Osteocyte (in vitro differentiated cells): ENCODE measurements at places on chromosomes 3 and 15. TPM values are rescaled to one million over a fixed set of nuclear protein-coding genes. Genes with fewer than 3 reads are reported as not detected.

DNA sequence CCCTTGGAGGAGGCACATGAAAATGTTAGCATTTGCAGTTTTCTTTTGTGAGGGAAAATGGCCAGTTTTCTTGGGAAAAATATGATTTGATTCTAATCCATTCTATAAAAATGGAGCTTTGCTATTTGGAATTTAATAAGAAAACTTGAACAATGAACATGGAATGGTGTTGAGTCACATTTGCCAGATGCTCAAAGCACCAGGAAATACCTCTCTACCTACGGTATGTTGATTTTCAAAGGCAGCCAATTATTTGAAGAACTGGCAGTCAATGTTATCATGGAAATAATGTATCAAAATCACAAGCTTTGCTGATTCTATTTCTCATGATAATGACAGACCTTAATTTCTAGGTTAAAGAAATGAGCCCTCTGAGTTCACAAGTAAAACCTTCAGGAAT, 14.9 kb downstream of the NME9 start:
- H3K27ac ChIP-seq: no peak overlapping the region
- no peaks in the 10 kb centered on the region for H3K36me3 ChIP-seq
- no peak overlapping the region for H3K4me3 ChIP-seq
- no peak for DNase-seq

- no peak overlapping the region for H3K4me3 ChIP-seq
- DNase-seq: no peak
- H3K4me1 ChIP-seq: peaks cover 4% of the 10 kb centered on the region
- H3K27me3 ChIP-seq: peaks cover 3% of the 10 kb centered on the region
- no peaks in the 10 kb centered on the region for H3K36me3 ChIP-seq
Observed at GRCh38 chr15:38367476-38367875, 86.5 kb upstream of the FAM98B start.

- no peak overlapping the region for H3K27ac ChIP-seq
- peaks cover 48% of the 10 kb centered on the region for H3K27me3 ChIP-seq
- no peaks in the 10 kb centered on the region for H3K4me1 ChIP-seq
Observed at GRCh38 chr15:62250186-62250585, 85.1 kb upstream of the C2CD4B start.

GRCh38 chr3:58074116-58074715, 66.0 kb downstream of the FLNB start:
- DNase-seq: no peak
- no peak overlapping the region for H3K4me3 ChIP-seq
- no peaks in the 10 kb centered on the region for H3K27me3 ChIP-seq
- no peak overlapping the region for H3K27ac ChIP-seq

GRCh38 chr3:137295336-137295735, 337.6 kb downstream of the IL20RB start:
- no peak overlapping the region for H3K4me3 ChIP-seq
- DNase-seq: no peak
- no peaks in the 10 kb centered on the region for H3K27me3 ChIP-seq
- H3K36me3 ChIP-seq: no peaks in the 10 kb centered on the region

GRCh38 chr15:74362482-74362881, 5.0 kb downstream of the CYP11A1 start:
- no peak for DNase-seq
- no peak overlapping the region for H3K27ac ChIP-seq
- peaks cover 3% of the 10 kb centered on the region for H3K4me1 ChIP-seq

- H3K4me3 ChIP-seq: no peak overlapping the region
- no peaks in the 10 kb centered on the region for H3K4me1 ChIP-seq
- DNase-seq: no peak
- H3K27ac ChIP-seq: no peak overlapping the region
- no peaks in the 10 kb centered on the region for H3K36me3 ChIP-seq
- peaks cover 19% of the 10 kb centered on the region for H3K27me3 ChIP-seq
Observed at GRCh38 chr15:62094388-62094787, 27.6 kb downstream of the C2CD4A start.

DNA sequence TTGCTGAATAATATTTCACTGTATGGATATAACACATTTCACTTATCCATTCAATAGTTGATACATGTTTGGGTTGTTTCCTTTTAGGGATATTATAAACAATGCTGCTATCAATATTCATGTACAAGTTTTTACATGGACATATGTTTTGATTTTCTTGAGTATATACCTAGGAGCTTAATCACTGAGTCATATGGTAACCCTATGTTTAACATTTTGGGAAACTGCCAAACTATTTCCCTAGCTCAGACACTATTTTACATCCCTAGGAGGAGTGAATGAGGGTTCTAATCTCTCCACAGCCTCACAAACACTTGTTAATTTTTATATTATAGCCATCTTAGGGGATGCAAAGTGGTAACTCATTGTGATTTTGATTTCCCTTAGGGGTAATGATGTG, 66.0 kb downstream of the GPR156 start:
- H3K4me3 ChIP-seq: no peak overlapping the region
- H3K36me3 ChIP-seq: no peaks in the 10 kb centered on the region
- no peak for DNase-seq
- peaks cover 5% of the 10 kb centered on the region for H3K4me1 ChIP-seq
- no peak overlapping the region for H3K27ac ChIP-seq

GRCh38 chr3:18656866-18657265, 231.7 kb upstream of the SATB1 start:
- no peak overlapping the region for H3K27ac ChIP-seq
- no peaks in the 10 kb centered on the region for H3K27me3 ChIP-seq
- no peaks in the 10 kb centered on the region for H3K36me3 ChIP-seq
- no peak overlapping the region for H3K4me3 ChIP-seq

GRCh38 chr3:8669019-8669418, 24.4 kb upstream of the SSUH2 start:
- no peak for DNase-seq
- H3K27ac ChIP-seq: no peak overlapping the region
- peaks cover 7% of the 10 kb centered on the region for H3K4me1 ChIP-seq
- H3K27me3 ChIP-seq: no peaks in the 10 kb centered on the region

DNA sequence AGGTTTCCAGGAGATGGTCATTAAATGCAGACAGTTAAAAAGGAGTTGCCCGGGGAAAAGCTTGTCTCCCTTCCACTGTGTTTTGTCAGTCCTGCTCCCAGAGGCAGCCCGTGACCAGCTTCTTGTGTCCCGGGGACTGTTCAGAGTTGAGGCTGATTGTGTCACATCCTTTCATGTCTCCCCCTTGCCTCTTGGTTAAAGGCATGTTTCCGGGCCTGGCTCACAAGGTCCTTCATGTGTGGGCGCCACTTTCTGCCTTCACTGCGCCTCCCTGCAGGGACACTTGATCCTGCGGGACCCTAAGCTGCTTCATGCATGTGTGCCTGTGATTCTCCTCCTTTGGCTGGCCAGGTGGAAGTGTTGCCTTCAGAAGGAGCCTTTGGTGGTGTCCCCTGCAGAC, 9.2 kb downstream of the CHCHD6 start:
- no peak overlapping the region for H3K27ac ChIP-seq
- H3K27me3 ChIP-seq: no peaks in the 10 kb centered on the region
- no peaks in the 10 kb centered on the region for H3K4me1 ChIP-seq
- H3K36me3 ChIP-seq: peaks cover 2% of the 10 kb centered on the region

DNA sequence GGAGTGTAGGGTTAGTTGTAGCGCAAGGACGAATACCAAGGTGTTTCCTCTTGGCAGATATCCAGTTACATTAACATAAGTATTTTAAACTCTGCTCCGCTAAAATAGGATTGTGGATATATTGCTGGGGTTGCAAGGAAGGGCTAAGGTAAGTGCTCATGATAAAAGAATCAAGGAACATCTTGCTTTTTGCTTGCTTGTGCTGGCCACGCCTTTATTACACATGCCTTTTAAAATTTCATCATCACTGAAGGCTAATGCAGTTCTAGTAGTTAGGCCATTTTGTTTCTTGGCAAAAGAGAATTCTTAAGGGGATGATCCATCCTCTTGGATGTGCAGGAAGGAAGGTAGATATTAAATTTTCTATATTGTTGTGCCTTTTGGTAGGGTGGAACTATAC, 415.6 kb upstream of the TPM1 start:
- no peak overlapping the region for H3K4me3 ChIP-seq
- H3K27ac ChIP-seq: no peak overlapping the region
- no peaks in the 10 kb centered on the region for H3K27me3 ChIP-seq
- peaks cover 18% of the 10 kb centered on the region for H3K4me1 ChIP-seq
- no peaks in the 10 kb centered on the region for H3K36me3 ChIP-seq

DNA sequence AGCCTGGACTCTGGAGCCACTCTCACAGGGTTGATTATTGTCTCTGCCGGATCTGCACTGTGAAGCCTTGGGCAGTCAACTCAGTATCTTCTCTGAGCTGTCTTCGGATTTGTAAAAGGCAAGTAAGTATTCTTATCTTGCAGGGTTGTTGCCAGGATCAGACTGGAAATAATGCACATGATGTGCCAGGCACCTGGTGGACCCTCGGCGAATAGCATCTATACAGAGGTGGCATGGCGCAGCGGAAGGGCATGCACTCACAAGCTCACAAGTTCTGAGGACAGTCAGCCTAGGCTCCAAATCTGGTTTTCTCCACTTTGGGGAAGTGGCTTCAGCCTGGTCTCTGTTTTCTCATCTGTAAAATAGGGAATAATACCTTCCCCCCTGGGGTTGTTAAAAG, 113.9 kb downstream of the SRGAP3 start:
- H3K4me1 ChIP-seq: peaks cover 1% of the 10 kb centered on the region
- peaks cover 56% of the 10 kb centered on the region for H3K27me3 ChIP-seq
- H3K4me3 ChIP-seq: no peak overlapping the region
- no peak for DNase-seq
- H3K27ac ChIP-seq: no peak overlapping the region

DNA sequence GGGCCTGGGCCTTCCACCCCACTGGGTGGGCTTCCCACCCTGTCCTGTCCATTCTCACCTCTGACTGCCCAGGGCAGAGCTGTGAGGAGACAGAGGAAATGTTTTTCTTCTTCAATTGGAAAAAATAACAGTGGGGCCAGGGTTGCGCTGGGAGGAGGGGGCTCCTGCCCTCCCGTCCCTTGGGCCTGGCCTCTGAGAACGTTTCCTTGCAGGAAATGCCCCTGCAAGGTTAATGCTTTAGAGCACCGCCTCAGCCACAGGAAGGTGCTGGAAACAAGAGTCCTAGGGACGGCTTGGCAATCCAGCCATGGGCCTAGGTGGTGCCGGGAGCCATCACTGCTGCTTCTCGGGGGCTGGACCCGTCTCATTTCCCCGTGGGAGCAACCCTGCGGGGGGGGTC, 3.8 kb upstream of the PLXND1 start:
- DNase-seq: no peak
- peak overlapping the region; percentile 75 for H3K27ac ChIP-seq
- no peaks in the 10 kb centered on the region for H3K36me3 ChIP-seq
- no peaks in the 10 kb centered on the region for H3K27me3 ChIP-seq

GRCh38 chr15:48040166-48040817, 80.5 kb upstream of the SLC24A5 start:
- no peaks in the 10 kb centered on the region for H3K4me1 ChIP-seq
- H3K36me3 ChIP-seq: no peaks in the 10 kb centered on the region
- H3K4me3 ChIP-seq: no peak overlapping the region

- H3K36me3 ChIP-seq: no peaks in the 10 kb centered on the region
- H3K27ac ChIP-seq: no peak overlapping the region
- H3K27me3 ChIP-seq: no peaks in the 10 kb centered on the region
- no peak for DNase-seq
- H3K4me1 ChIP-seq: peaks cover 11% of the 10 kb centered on the region
- H3K4me3 ChIP-seq: no peak overlapping the region
Observed at GRCh38 chr3:155423526-155424322, 130.2 kb upstream of the STRIT1 start.

- H3K27me3 ChIP-seq: no peaks in the 10 kb centered on the region
- H3K36me3 ChIP-seq: peaks cover 3% of the 10 kb centered on the region
- peaks cover 40% of the 10 kb centered on the region for H3K4me1 ChIP-seq
- H3K4me3 ChIP-seq: peak overlapping the region; percentile 86
- DNase-seq: no peak
Observed at GRCh38 chr15:55993804-55994560, 570 bp upstream of the NEDD4 start.

DNA sequence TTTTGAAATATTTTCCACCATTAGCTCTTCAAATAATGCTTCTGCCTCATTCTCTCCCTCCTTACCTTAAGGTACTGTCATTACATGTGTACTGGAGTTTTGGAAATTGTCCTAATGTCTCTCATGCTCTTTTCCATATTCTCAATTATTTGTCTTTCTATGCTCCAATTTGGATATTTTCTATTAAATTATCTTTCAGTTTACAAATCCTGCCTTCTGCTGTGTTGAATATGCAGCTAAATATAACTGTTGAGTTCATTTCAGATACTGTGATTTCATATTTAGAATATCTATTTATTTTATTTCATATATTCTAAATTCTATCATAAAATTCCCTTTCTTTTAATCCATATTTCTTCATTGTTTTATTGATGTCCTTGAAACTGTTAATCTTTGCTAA, 388.0 kb upstream of the CDIN1 start:
- no peaks in the 10 kb centered on the region for H3K27me3 ChIP-seq
- H3K4me1 ChIP-seq: peaks cover 9% of the 10 kb centered on the region
- H3K36me3 ChIP-seq: peaks cover 3% of the 10 kb centered on the region
- no peak for DNase-seq
- no peak overlapping the region for H3K27ac ChIP-seq
- H3K4me3 ChIP-seq: no peak overlapping the region

- peaks cover 8% of the 10 kb centered on the region for H3K4me1 ChIP-seq
- H3K36me3 ChIP-seq: no peaks in the 10 kb centered on the region
- H3K4me3 ChIP-seq: no peak overlapping the region
- H3K27ac ChIP-seq: no peak overlapping the region
- no peak for DNase-seq
Observed at GRCh38 chr15:28901987-28902745, 16.4 kb downstream of the APBA2 start.

- DNase-seq: no peak
- H3K27ac ChIP-seq: no peak overlapping the region
- H3K4me1 ChIP-seq: peaks cover 3% of the 10 kb centered on the region
- H3K27me3 ChIP-seq: peaks cover 38% of the 10 kb centered on the region
- H3K4me3 ChIP-seq: no peak overlapping the region
- no peaks in the 10 kb centered on the region for H3K36me3 ChIP-seq
Observed at GRCh38 chr15:57625703-57626448, 34.2 kb downstream of the MYZAP start.

The UBE2E2 gene
- total RNA-seq: 42.4 and 67.3 TPM in 2 replicates

The ARIH2 gene
- 82.5 and 97.2 TPM in 2 replicates for total RNA-seq

The ARHGEF26 gene
- total RNA-seq: 5.4 and 5.5 TPM in 2 replicates

The SPSB4 gene
- 2.0 and 3.3 TPM in 2 replicates for total RNA-seq

The NDUFB4 gene
- 109 and 116 TPM in 2 replicates for total RNA-seq

The INO80 gene
- total RNA-seq: 20.9 and 22.1 TPM in 2 replicates

The TMEM44 gene
- 27.9 and 34.2 TPM in 2 replicates for total RNA-seq

The SIDT1 gene
- not detected in 2 replicates for total RNA-seq

The LDHAL6B gene
- not detected in 2 replicates for total RNA-seq

The UBA5 gene
- 28.4 and 31.2 TPM in 2 replicates for total RNA-seq

The MFSD1 gene
- total RNA-seq: 55.0 and 55.6 TPM in 2 replicates

The GOLGA6D gene
- not detected in 2 replicates for total RNA-seq

The IQCH gene
- 1.2 and 2.0 TPM in 2 replicates for total RNA-seq
